Stimulated activated naive CD8-positive, alpha-beta T cell treated with anti-CD3 and anti-CD28 coated beads, Interleukin-15, amount 100 ng/mL, for 72 hours (primary cell): ENCODE measurements at places on chromosomes 7 and 10.
A peak's percentile ranks its signal among the peaks of the same experiment; 100 is the strongest.

- no peak for DNase-seq
These were observed 325.6 kb downstream of the PLXNA4 start for GRCh38 chr7:132250480-132251326.

- no peak for DNase-seq
These were observed 49.3 kb downstream of the PNLIPRP2 start for GRCh38 chr10:116669832-116670644.

DNA sequence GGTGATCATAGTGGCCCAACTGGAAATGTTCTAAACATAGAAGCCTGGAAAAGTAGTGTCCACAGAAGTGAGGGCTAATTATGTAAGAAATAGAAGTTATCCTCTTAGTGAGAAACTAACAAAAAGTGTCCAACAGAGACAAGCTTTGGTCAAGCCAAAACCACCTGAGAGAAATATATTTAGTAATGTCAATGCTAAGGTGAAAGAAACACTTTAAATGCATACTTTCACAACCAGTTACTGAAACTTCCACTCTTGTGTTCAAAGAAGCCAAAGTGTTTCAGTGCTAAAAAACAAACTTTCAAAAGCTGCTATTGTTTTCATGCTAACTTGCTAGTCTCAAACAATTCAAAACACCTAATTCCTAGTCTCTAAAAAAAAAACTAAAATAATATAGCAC lies 18.1 kb downstream of the RAB11FIP2 start:
- no peak for DNase-seq

DNA sequence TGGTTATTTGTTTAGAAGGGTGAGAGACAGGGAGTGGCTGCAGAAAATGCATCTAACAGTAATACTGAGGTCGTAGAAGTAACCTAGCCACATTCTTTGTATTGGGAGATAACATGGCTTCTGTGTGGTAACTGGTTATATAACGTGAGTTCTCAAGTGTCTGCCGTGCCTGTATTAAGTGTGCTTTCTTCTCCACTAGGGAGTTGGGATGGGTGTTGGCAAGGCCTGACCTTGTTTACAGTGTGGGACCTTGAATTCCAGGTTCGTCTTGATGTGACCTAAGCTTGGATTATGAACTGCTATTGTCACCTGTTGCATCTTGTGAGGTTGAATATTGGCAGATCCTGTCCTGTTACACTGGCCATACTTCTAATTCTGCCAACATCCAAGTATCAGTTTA lies 145.3 kb upstream of the NAMPT start:
- no peak for DNase-seq

DNA sequence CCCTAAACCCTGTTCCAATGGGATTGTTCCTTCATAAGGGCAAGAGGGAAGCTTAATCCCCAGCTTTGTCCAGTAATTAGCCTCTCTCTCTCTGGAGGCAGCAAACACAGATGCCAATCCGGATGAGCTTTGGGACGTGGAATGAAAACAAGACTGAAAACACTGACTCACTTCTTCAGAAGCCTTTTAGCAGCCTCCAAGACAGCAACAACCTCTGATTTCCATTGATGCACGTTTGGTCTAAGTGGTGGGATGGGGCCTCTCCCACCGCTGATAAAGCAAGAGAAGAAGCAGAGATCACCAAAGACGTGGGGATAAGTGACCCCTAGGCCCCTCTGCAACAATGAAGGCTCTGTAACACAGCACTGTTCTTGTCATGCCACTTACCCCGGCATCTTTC lies 5.8 kb upstream of the GFRA1 start:
- no peak for DNase-seq

GRCh38 chr7:22765609-22766008 lies 38.6 kb downstream of the IL6 start:
- no peak for DNase-seq

DNA sequence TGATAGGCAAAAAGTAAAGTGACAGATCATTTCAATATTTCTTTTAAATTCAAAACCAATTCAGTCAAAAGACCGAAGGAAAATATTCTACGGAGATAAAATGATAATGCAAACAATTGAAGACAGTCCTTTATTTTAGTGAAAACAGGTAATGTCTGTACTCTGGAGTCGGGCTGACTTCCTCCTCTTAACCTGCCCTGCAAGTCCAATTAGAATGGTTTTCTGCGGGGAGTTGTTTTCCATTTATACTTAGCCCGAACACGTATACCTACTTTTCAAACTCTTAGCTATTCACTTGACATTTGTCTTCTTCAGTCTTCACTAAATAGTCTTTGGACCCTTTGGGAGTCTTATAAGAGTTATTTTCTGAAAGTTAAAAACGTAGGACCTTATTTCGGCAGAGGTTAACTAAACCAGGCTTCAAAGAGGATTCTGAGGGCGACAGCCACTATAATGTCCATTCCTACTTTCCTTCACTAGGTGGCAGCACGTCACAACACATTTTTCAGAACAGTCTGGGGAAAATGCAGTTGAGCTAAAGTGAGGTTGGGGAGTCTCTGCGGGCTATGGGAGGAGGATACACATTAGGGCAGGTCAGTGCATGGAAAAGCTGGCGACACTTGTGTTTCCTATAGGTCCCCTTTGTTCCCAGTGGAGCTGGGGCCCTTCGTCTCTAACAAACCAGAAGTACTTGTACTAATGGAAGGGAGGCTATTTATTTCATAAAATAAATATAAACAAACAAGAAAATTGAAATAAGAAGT lies 472.0 kb downstream of the KCNMA1 start:
- DNase-seq: peak; percentile 41

DNA sequence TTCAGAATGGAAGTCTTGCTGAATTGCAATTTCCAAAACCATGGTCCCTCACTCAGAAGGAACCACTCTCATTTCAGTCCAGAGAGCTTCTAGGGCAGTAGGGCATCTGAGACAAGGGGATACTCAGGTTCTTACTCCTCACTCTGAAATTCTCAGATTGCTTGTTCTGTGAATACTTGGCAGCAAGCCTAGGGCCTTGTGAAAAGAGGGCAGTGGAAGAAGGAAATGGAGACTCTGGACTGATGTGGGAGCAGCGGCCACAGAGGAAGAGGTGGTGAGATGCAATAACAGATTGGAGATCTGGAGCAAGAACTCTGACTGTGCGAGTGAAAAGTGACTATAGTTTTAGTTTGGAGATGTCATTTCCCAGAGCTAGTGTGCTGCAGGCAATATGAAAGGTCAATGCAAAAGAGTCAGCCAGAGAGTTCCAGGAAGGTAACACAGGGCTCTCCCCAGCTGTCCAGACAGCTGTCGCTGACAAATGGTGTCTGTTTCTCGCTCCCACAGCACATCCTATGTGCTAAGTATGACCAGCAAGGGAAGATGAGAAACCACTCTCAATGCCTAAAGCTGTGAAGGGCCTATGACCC lies 291.6 kb upstream of the KIAA1217 start:
- DNase-seq: no peak

DNA sequence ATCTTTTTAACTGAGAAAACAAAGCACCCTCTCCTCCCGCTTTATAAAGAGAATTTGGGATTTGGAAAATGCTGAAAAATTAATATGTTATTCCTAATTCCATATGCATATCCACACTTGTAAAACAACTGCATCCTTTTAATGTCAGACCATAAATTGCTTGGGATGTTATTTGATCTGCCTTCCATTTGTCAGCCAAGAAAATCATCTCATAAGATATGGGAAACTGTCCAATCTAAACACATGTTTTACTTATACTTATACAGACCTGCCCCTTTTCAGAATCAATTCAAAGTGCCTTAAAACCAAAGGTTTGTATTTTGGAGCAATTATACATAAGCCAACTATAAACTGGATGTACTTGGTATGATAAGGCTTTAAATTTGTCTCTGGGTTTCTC lies 595.5 kb upstream of the PFKP start:
- no peak for DNase-seq

GRCh38 chr7:135238112-135238744 lies 4.6 kb downstream of the STRA8 start:
- peak; percentile 20 for DNase-seq

DNA sequence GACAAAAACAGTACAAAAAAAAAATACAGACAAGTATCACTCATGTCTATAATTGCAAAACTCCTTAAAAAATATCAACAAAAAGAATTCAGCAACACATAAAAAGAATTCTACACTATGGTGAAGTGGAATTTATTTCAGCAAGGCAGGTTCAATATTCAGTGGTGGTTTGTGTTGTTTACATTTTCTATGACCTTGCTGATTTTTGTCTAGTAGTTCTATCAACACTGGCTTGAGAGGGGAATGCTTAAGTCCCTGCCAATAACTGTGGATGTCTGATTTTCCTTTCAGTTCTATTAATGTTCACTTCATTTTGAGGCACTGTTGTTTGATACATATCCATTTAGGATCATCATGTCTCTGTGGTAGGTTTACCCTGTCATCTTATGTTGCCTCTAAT lies 58.5 kb downstream of the CADPS2 start:
- no peak for DNase-seq

GRCh38 chr7:17311952-17312351 lies 13.5 kb downstream of the AHR start:
- no peak for DNase-seq

GRCh38 chr10:130747946-130748345 lies 563.6 kb downstream of the TCERG1L start:
- DNase-seq: no peak

DNA sequence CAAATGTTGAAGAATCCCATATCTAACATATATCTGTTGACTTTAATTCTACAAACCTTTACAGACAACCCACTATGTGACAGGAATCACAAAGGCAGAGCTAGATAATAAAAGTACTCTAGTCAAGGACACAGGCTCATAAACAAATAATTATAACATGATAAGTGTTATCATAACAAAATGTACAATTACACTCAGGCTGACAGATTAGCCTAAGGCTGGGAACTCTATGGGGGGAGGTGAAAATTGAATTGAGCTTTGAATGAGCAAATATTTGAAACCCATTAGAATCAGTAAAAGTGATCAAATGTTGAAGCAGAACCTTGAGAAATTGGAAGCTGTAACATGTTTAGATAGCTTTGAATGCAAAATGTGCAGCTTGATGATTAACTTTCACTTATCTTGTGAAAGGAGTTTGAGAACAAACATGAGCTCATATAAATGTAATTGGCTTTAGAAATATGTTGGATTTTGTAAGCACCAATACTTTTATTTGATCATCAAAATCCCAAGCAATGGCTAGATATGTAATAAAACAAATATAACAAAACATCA lies 970.2 kb downstream of the SORCS3 start:
- DNase-seq: no peak

DNA sequence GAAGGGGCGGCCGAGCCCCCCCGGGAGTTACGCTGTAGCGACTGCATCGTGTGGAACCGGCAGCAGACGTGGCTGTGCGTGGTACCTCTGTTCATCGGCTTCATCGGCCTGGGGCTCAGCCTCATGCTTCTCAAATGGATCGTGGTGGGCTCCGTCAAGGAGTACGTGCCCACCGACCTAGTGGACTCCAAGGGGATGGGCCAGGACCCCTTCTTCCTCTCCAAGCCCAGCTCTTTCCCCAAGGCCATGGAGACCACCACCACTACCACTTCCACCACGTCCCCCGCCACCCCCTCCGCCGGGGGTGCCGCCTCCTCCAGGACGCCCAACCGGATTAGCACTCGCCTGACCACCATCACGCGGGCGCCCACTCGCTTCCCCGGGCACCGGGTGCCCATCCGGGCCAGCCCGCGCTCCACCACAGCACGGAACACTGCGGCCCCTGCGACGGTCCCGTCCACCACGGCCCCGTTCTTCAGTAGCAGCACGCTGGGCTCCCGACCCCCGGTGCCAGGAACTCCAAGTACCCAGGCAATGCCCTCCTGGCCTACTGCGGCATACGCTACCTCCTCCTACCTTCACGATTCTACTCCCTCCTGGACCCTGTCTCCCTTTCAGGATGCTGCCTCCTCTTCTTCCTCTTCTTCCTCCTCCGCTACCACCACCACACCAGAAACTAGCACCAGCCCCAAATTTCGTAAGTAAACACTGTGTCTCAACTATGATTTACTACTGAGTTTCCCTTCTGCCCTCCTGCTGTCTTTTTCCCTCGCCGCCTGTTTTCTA lies 666 bp downstream of the NRG3 start:
- no peak for DNase-seq

DNA sequence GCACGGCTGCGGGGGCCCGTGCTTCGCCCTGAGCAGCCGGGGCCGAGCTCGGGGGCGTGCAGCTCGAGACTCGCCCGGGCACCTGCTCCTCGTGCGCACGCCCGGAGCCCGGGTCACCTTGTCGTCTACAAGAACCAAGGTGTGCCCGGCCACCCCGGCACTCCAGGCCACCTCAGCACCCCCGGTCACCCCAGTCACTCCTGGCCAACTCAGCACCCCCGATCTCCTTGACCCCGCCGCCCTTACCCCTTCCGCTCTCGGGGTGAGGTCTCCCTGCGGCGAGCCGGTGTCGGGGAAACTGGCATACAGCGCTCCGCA lies 268 bp upstream of the IGFBP3 start:
- no peak for DNase-seq

GRCh38 chr7:147400221-147400689 lies 1190.3 kb upstream of the C7orf33 start:
- no peak for DNase-seq

DNA sequence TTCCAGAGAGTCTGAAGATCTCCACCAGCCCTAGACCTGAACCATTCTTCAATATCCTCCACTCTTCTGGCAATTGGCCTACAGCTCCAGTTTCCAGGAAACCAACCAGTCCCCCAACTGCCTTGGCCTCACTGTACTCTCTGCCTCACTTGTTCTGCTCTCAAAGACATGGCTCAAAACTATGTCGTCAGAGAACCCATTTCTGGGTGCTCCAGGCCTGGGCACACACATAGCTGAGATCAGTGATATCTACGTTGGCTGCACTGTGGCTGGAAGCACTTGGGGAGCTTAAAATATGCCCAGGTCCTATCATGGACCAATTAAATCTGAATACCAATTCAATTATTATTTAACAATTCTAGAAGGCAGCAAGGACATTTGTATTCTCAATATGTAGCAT lies 93.1 kb downstream of the COBL start:
- DNase-seq: no peak

- no peak for DNase-seq
These were observed 77.6 kb downstream of the ITGA8 start for GRCh38 chr10:15642095-15642494.

DNA sequence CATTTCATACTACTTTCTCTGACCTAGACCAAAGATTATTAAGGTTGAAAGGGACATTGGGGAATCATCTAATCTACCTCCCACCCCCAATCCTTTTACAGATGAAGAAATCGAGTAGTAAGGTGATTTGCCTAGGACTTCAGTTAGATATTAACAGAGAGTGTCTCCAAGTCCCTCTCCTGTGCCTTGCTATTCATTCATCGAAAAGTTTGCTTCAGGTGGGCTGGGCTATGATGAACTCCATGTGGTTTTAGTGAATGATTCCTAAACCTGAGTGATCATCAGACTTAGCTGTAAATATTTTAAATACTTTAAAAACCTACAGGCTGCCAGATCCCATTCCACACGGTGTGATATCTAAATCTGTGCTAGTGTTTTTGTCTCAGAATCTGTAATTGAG lies 259.4 kb upstream of the SORCS1 start:
- DNase-seq: no peak
